ENCODE measurements at places on chromosomes 2 and 18.

DNA sequence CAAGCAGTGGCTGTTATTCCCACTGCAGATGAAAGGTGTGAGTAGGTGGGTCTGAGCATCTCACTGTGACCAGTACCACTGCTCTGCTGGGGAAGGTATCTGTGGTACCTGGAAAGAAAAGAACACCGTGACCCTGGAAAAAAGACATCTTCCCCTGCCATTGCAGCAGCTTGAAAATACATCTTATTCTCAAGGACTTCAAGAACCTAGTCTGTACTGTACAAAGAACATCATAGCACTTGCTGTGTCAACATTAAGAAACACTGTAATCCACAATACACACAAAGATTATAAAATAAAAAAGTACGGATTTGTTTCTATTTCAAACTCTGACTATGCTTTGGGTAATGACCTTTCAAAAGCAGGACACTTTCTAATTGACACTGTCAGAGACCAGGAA lies 28.9 kb downstream of the C2orf76 start:
- no peak for DNase-seq

DNA sequence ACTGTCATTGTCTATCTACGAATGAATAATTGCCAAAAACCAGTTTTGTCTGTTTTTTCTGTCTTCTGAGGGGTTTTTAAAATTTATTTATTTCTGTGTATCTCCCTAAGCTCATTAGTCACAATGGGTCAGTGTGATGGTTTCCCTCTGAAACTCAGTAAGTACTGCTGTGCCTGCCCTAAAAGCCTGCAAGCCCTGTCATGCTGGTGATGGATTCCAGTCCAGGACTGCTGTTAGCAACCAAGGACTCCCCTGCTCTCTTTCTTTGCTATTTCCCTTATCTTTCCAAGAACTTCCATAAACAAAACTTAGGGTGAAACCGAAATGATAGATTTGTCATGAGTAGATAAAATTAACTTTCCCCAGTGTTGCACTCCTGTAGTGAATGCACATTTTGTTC lies 11.8 kb upstream of the DSG2 start:
- no peak for DNase-seq

- DNase-seq = peak; percentile 66
These were observed 39.9 kb downstream of the STK17B start for GRCh38 chr2:196131384-196131937.

- DNase-seq = no peak
These were observed 58.6 kb upstream of the SLC25A52 start for GRCh38 chr18:31819106-31819924.

GRCh38 chr2:100875516-100876230 lies 55.7 kb downstream of the NPAS2 start:
- no peak for DNase-seq

- no peak for DNase-seq
These were observed 324.0 kb downstream of the GALNT13 start for GRCh38 chr2:154195644-154196195.

DNA sequence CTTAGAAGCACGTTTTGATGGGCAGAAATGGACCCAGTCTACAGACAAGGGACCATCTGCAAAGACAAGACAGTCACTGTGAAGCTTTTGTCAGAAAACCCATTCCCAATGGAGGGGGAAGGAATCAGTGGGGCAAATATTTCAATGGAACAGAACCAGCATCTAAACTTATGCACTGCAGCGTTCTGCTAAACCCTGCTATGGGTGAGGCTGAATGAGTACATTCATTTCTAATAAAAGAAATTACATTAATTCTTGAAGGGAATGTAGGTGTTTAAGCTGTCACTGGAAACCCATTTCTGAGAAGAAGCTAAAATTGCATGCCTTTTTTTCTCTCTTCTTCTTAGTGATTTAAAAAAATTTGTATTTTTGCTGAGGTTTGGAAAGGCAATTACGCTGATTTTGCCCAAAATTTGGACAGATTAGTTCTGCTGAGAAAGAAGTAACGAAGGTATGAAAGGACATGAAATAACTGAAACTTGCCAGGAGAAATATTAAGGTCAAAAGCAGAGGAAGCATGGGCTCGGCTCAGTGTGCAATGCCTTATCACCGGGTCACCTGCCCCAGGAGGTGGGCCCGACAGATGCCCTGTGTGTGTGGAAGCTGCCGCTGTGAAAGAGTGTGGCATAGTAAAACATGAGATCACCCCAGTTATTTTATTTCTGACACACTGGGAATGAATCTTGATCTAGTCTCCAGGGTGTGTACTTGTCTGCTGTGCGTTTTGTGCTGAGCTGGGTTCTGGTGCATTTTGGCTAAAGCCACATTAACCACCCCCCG lies 24.2 kb downstream of the SH3RF3 start:
- DNase-seq = no peak

DNA sequence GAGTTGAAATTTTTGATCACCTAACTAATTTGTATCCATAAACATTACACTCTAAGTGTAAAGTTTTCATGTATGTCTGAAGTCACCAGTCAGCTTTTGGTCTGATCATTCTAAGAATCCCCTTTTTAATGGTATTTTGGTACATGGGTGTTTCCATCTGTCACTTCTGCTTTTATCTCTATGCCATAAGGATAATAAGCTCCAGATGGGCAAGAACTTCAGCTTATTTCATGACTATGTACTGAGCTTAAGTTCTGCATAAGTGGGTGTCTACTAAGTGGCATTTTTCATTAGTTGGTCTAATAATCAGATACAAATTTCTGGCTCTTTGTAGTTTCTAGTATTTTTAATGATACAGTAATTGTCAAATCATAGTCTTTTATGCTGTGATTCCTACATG lies 20.4 kb downstream of the UBXN4 start:
- DNase-seq = no peak

- DNase-seq = no peak
These were observed 455.9 kb upstream of the SOX11 start for GRCh38 chr2:5236249-5236648.

GRCh38 chr18:3528231-3528630 lies 78.3 kb downstream of the TGIF1 start:
- DNase-seq = no peak

DNA sequence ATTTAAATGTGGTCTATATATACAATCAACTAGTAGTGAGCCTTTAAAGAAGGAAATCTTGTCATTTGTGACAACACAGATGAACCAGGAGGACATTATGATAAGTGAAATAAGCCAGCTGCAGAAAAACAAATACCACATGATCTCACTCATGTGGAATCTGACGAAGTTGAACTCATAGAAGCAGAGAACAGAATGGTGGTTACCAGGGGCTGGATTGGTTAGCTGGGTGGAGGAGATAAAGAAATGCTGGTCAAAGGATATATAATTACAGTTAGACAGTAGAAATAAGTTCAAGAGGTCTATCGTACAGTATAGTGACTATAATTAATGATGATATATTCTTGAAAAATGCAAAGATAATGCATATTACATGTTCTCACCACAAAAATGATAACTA lies 267.9 kb downstream of the FBXO15 start:
- DNase-seq = peak; percentile 38

DNA sequence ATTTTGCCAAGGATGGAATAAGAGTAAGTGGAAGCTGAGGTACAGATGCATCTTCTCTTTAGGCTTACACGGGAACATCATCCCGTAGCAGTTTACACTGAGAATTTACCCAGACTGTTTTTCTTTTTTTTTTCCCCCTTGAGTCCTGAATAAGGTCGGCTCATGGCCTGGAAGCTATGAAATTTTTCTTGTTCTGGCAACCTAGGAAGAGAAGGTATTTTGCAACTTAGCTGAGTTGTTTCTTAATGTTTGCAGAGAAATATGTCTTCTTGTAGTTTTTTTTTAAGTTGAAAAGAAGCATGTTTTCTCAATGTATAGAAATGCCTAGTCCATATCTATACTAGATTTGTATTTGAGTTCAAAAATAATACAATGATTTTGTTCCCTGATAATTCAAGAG lies 712.5 kb downstream of the TDRD15 start:
- no peak for DNase-seq

DNA sequence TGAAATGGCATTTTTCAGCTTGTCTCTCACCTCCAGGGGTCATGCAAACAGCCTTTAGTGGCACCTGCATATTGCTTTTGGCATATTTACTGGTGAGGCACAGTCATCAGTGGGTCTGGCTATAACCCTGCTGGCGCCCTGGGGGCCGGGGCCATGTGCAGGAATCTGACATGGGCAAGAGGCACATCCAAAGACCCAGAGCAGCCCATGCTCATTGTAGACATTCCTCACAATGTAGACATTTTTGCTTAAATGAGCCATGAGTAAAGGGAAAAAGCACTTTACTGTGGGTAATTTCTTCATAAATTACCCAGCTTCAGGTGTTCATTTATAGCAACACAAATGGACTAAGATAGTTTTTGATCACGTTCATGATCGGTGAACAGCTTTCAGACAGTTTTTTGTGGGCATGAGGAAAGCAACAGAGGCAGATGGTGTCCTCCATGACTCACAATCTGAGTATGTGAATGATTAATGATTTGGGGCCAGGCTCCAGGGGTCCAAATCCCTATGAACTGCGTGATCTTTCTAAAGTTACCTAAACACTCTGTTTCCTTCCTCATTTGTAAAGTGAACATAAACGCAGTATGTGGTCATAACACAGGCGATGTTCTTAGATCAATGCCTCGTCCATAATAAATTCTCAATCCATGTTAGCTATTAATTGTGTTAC lies 85.8 kb downstream of the LIPG start:
- DNase-seq = no peak

GRCh38 chr2:239190361-239190760 lies 210.5 kb downstream of the HDAC4 start:
- DNase-seq = no peak

DNA sequence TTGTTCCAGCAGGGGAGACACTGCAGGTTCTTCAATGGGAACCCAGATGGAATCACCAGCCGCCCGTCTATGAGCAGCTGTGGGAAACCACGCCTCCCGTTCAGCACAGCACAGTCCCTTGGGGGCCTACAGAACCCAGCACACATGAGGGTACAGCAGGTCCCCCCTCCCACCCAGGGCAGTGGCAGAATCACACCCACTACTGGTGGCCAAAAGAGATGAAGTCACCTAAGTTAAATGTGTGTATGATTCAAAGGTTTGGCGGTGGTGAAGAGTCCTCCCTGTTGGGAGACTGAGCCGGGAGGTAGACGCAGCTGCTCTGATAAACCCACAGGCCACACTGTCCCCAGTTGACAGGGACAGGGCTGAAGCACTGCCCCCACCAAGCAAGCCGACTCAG lies 44.3 kb downstream of the L3MBTL4 start:
- no peak for DNase-seq

DNA sequence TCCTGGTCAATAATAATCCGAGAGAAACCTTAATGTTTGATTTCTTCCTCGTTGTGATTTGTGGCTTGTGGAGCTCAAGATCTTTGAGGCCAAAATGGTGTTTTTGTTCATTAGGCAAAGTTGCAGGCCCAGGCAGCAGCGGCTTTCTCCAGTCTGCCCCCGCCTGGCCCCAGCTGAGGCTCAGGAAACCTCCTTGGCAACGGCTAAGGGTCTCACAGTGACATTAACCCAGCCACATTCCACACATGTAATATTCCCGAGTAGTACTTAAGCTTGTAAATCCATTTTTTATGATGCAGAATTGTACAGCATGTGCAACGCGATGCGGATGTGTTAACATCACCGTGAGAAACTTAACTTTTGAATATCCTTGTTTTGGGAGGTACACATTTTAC lies 200.1 kb downstream of the BCL11A start:
- DNase-seq = no peak

DNA sequence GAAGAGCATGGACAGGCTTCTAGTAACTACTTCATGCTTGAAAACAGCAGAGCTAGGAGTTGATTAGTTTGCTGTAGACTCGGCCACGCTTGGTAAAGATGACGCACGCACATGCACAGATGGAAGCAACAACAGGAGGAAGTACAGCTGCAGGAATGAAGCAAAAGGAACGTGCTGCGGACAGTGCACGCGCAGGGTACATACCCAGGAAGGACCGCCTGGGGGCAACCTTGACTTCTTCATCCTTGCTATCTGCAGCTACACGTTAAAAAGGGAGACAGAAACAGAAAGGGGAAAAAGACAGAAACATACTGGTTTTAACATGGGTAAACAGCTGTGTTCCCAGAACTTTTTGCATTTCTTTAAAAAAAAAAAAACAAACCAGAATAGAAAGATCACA lies 17.7 kb downstream of the SLC66A2 start:
- no peak for DNase-seq

DNA sequence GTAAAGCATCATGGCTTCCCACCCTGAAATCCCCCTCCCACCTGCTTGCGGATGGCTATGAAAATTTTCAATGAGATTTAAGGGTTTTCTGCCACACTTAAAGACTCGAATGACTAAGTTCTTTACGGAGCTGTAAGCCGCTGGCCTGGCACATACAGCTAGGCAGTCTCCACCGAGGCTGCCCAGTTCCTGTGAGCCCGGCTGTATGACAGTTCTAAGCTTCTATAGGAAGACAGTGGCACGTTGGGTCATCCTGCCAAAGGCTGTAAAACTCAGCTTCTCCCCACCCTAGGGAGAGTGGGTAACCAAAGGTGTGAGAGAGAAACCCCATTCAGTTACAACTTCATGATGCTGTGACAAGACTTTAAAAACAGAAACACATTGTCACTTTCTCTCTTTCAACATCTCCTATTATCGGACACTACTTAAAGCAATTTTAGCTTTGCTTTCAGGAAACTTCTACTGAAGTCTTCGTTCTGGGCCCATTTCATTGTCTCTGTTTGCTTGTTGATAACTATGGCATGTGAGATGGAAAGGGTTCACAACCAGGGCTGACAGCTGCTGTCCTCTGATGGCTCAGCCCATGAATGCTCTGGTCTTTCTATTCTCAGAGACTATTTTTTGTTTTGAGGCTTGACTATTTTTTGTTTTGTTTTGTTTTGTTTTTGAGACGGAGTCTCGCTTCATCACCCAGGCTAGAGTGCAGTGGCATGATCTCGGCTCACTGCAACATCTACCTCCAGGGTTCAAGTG lies 7.1 kb downstream of the CASP8 start:
- DNase-seq = no peak

GRCh38 chr18:63725682-63726480 lies 23.1 kb downstream of the SERPINB11 start:
- DNase-seq = no peak

GRCh38 chr2:44707945-44708660 lies 233.4 kb upstream of the SIX3 start:
- peak; percentile 55 for DNase-seq

GRCh38 chr2:147331790-147332419 lies 512.9 kb upstream of the ACVR2A start:
- no peak for DNase-seq

GRCh38 chr2:114009205-114009944 lies 119.5 kb downstream of the ACTR3 start:
- no peak for DNase-seq

GRCh38 chr2:126748929-126749518 lies 93.1 kb downstream of the GYPC start:
- DNase-seq = no peak

DNA sequence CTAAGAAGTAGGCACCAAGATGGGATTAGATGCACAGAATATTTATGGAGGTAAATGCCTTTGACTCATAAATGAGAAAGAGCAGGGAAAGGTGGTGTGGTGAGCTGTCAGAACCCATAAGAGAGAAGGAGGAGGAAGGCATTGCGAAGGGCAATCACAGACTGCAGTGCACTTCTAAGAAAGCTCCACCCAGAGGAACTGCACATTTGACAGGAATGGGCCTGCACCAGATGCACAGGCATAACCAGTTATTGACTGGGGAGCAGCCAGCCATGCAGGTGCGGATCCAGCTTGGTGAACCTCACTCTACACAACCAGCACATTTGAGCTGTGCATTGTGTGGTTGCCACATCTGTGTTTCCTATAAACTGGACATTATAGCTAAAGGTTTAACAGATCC lies 62.2 kb upstream of the L3MBTL4 start:
- no peak for DNase-seq
